ENCODE measurements at places on chromosomes 11 and 22. TPM values are rescaled to one million over a fixed set of nuclear protein-coding genes. Genes with fewer than 3 reads are reported as not detected.

ARVCF gene
- total RNA-seq = 21.9 TPM

OTUB1 gene
- total RNA-seq = 69.0 TPM

DNA sequence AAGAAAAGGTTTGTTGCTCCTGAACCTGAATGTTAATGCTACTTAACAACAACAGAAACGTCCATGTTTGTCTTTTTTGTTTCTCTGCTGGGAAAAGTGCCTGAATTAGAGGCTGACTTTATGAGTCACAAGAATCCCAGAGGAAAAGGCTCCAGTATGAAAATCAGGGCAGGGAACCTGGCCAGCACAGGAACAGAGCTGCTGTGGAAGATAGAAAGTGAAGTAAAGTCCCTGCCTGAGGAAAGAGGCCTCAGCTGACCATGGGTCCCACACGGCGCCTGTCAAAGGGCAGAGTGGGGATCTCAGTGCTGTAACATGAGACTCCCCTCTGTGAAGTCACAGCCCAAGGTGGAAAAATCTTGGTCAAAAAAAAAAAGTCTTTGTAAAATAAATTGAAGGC, 632.3 kb upstream of the CCDC90B start:
- no peaks in the 10 kb centered on the region for H3K4me1 ChIP-seq
- peak; percentile 28 for DNase-seq
- H3K27me3 ChIP-seq = no peaks in the 10 kb centered on the region

DNA sequence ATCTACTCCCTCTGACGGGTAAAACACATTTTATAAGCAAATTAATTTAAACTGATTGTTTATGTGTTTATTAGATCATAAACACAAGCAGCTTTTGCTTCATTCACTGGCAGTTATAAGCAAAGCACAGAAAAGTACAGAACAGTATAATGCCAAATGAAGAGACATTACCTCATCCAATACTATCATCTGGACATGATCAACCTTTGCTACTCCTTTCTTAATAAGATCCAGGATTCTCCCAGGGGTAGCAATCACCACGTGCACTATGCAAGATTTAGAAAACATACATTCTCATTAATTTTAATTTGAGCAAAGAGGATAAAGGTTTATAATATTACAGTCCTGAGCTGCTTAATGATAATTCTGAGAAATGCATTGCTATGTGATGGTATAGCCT, 27.9 kb downstream of the DDX6 start:
- H3K4me3 ChIP-seq = no peak overlapping the region
- no peak overlapping the region for H3K27ac ChIP-seq
- no peaks in the 10 kb centered on the region for H3K27me3 ChIP-seq
- DNase-seq = no peak
- peaks cover 17% of the 10 kb centered on the region for H3K36me3 ChIP-seq
